Upper lobe of left lung (tissue), 6 donors: ENCODE measurements at places on chromosomes 11 and 22. TPM values are rescaled to one million over a fixed set of nuclear protein-coding genes. Genes with fewer than 3 reads are reported as not detected.

The MPZL3 gene
- 10.5 TPM for total RNA-seq

DNA sequence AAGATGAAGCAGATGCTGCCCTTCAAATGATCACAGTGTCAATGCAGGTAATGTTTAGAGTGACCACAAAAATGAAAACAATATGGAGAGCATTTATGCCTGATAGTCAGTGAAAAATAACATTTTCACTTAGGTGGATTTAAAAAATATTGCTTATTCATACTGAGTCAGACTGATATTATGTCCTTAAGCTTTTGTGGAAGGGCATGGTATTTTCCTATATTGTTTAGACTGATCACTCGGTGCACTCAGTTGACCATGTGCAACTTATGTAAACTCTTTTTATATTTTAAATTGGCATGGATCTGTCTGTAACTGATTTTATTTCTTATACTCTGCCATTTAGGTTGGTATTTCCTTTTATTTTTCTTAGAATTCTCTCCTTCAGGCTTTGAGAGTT, 106.6 kb downstream of the DYNC2H1 start:
- DNase-seq = no peak
- no peak overlapping the region for H3K27ac ChIP-seq
- H3K4me1 ChIP-seq = no peaks in the 10 kb centered on the region
- H3K4me3 ChIP-seq = no peak overlapping the region

GRCh38 chr22:44667829-44668189, 34.2 kb upstream of the PRR5 start:
- no peaks in the 10 kb centered on the region for H3K36me3 ChIP-seq
- H3K4me3 ChIP-seq = peak overlapping the region; percentile 29
- DNase-seq = no peak
- H3K27me3 ChIP-seq = no peaks in the 10 kb centered on the region
- H3K27ac ChIP-seq = peak overlapping the region; percentile 83

GRCh38 chr11:72859126-72859525, 44.9 kb downstream of the ATG16L2 start:
- no peak overlapping the region for H3K27ac ChIP-seq
- H3K4me3 ChIP-seq = no peak overlapping the region
- no peaks in the 10 kb centered on the region for H3K27me3 ChIP-seq
- no peak for DNase-seq

The GPHA2 gene
- not detected for total RNA-seq

The ARCN1 gene
- total RNA-seq = 103 TPM

The TUBA8 gene
- total RNA-seq = 0.81 TPM

DNA sequence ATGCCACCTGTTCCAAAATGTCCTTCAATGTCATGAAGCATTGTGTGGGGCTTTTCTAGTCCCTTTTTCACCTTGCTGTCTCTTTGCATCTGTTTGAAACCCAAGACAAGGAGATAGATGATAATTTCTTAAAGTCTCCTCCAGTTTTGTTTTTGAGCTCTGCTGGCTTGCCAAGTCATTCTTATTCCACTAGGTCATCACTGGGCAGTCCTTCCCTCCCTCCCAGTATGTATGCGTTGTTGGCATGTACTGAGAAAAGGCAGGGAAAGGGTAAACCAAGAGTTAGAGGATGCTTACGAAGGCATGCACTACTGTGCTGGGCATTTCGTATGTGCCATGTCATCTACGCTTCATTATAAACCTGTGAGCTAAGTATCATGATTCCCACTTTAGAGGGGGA, 78.6 kb downstream of the PARVA start:
- no peaks in the 10 kb centered on the region for H3K36me3 ChIP-seq
- no peaks in the 10 kb centered on the region for H3K27me3 ChIP-seq
- H3K4me1 ChIP-seq = peaks cover 8% of the 10 kb centered on the region
- no peak for DNase-seq

The OR52I2 gene
- not detected for total RNA-seq

The OR4D9 gene
- total RNA-seq = not detected

DNA sequence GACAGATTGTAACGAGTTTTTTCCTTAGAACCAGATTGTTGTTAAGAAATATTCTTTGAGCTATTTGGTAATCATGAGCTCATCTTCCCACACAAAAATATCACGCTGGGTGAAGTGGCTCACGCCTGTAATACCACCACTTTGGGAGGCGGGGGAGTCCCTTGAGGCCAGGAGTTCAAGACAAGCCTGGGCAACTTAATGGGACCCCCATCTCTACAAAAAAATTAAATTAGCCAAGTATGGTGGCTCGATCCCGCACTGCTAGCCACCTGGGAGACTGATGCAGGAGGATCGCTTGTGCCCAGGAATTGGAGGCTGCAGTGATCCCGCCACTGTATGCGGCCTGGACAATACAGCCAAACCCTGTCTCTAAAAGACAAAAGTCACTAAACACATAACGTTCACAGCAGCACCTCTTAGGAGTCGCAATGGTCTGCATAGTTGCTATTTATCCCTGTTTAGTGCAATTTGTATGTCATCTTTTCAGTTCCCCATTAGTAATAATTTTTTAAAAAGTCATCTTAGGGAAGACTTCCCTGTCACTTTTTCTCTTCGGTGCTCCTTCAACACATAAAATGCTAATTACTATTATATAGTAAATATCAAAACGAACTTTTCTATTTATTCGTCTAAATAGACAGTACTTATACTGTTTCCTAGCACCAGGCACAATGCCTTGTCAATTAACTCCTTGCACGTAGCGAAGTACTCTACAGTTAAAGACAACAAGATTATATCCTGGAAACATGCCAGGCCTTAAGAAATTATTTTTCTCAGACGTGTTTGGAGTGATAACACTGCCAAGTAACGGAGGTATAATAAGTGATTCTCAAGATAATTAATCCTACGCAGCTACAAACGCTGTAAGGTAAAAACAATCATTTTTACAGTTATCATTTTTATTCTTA, 1.1 kb downstream of the ST13 start:
- peaks cover under 1% of the 10 kb centered on the region for H3K36me3 ChIP-seq
- peak overlapping the region; percentile 71 for H3K4me3 ChIP-seq
- H3K27ac ChIP-seq = peak overlapping the region; percentile 97
- no peak for DNase-seq

The OOSP4B gene
- not detected for total RNA-seq

DNA sequence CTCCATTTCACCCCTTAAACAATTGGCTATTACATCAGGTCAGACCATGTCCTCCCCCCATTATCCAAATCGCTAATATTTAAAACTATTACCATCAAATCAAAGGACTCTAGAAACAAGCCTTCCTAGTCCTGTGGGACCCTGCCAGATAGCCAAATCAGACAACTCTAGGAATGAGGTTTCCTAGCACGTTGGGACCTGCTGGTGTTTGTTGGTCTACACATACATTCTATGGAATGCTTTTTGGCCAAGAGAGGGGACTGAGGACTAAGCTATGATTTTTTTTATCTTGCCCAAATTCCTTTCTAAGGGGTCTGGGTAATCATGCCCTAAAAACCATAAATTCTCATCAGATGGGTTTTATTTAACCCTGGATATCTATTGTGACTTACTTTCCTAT, 14.1 kb upstream of the SELENOH start:
- H3K27me3 ChIP-seq = no peaks in the 10 kb centered on the region
- DNase-seq = no peak
- no peak overlapping the region for H3K4me3 ChIP-seq
- H3K4me1 ChIP-seq = no peaks in the 10 kb centered on the region
- no peak overlapping the region for H3K27ac ChIP-seq
- H3K36me3 ChIP-seq = peaks cover 5% of the 10 kb centered on the region

DNA sequence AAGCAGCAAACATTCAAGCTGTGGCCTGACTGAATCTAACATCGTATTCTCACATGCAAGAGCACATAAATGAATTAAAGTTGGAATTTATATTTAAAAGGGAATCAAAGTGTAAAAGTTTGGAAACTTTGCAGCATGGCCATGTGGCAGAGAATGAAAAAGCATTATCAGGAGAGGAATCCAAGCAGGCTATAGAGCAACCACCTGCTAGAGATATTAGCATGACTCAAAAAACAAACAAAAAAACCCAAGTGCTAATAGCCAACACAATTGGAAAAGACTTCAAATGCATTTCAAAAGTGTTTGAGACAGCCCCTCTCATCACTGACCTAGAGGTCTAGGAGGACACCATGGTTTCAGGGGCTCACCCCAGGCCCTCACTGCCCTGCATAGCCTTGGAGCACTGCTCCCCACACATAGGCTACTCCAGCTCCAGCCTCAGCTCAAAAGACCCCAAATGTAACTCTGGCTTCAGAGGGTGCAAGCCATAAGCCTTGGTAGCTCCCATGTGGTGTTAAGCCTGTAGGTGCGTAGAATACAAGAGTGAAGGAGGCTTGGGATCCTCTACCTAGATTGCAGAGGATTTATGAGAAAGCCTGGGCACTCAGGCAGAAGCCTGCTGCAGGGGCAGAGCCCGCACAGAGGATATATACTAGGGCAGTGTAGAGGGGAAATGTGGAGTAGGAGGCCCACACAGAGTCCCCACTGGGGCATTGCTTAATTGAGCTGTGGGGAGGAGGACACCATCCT, 1.7 kb upstream of the KRTAP5-7 start:
- H3K27ac ChIP-seq = no peak overlapping the region
- H3K4me1 ChIP-seq = no peaks in the 10 kb centered on the region
- no peak for DNase-seq
- H3K36me3 ChIP-seq = no peaks in the 10 kb centered on the region
- no peaks in the 10 kb centered on the region for H3K27me3 ChIP-seq

- H3K4me1 ChIP-seq = no peaks in the 10 kb centered on the region
- H3K4me3 ChIP-seq = no peak overlapping the region
- no peak overlapping the region for H3K27ac ChIP-seq
- DNase-seq = no peak
- H3K27me3 ChIP-seq = no peaks in the 10 kb centered on the region
- no peaks in the 10 kb centered on the region for H3K36me3 ChIP-seq
These were observed 853.9 kb upstream of the RAG2 start for GRCh38 chr11:37451903-37452302.

DNA sequence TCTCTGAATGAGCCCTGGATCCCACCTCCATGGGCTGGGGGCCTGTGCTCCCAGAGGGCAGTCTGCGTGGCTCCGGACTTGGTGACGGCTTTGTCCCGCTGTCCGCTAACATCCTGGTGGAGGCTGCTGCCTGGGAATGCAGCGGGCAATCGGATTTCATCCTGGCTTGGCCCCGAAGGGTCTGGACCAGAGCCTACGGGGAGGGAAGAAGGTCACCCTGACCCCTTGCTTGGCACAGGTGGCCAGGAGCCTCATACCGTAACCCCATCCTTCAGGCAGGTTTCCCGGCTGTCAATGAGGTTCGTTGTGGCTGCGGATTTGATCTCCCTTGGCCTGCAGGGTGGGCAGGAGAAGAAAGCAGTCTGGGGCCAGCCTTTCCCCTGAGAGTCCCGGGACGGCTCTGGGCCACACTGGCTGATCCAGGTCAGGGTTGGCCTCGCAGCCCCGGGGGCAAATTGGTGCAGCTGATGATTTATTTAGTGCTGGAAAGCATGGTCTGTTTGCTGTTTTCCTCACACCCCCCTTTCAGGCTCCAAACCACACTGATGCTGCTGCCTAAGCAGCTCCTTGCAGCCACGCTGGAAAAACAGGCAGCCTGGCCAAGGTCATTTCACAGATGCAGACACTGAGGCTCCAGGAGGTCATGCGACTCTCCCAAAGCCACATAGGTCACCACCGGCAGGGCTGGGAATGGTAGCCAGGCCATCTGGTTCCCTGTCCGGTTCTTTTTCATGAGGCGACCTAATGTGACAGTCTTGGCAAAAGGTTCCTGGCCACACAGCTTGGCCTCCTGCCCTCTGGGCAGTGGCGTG, 15.0 kb downstream of the PRDM11 start:
- H3K27me3 ChIP-seq = no peaks in the 10 kb centered on the region
- H3K4me1 ChIP-seq = peaks cover 23% of the 10 kb centered on the region
- no peak overlapping the region for H3K27ac ChIP-seq
- no peaks in the 10 kb centered on the region for H3K36me3 ChIP-seq
- no peak overlapping the region for H3K4me3 ChIP-seq
- no peak for DNase-seq

DNA sequence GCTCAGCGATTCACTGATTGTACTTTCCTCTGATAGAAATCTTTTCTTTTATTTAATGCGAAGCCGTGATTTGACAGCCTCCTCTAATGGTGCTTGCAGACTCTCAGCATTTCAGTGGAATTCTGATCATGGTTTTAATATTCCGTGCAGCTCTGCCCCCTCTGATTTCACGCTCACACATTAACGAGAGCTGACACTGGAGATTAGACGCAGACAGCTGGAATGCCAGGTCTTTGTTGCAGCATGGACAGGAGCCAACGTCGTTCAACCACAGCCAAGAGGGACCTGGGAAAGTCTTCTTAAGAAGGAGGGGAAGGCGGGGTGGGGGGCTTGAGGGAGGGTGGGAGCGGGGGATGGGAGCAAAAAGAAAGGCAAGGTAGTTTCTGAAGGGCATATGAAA, 186.4 kb downstream of the BLID start:
- H3K4me1 ChIP-seq = no peaks in the 10 kb centered on the region
- no peak for DNase-seq
- no peaks in the 10 kb centered on the region for H3K36me3 ChIP-seq
- H3K27me3 ChIP-seq = peaks cover 3% of the 10 kb centered on the region
- H3K4me3 ChIP-seq = no peak overlapping the region

The OR8D4 gene
- total RNA-seq = not detected

The HTR3A gene
- total RNA-seq = not detected

GRCh38 chr11:15824060-15824459, 532.3 kb downstream of the SOX6 start:
- H3K4me1 ChIP-seq = peaks cover 3% of the 10 kb centered on the region
- no peaks in the 10 kb centered on the region for H3K36me3 ChIP-seq
- H3K4me3 ChIP-seq = no peak overlapping the region
- H3K27me3 ChIP-seq = no peaks in the 10 kb centered on the region
- no peak for DNase-seq
- no peak overlapping the region for H3K27ac ChIP-seq

DNA sequence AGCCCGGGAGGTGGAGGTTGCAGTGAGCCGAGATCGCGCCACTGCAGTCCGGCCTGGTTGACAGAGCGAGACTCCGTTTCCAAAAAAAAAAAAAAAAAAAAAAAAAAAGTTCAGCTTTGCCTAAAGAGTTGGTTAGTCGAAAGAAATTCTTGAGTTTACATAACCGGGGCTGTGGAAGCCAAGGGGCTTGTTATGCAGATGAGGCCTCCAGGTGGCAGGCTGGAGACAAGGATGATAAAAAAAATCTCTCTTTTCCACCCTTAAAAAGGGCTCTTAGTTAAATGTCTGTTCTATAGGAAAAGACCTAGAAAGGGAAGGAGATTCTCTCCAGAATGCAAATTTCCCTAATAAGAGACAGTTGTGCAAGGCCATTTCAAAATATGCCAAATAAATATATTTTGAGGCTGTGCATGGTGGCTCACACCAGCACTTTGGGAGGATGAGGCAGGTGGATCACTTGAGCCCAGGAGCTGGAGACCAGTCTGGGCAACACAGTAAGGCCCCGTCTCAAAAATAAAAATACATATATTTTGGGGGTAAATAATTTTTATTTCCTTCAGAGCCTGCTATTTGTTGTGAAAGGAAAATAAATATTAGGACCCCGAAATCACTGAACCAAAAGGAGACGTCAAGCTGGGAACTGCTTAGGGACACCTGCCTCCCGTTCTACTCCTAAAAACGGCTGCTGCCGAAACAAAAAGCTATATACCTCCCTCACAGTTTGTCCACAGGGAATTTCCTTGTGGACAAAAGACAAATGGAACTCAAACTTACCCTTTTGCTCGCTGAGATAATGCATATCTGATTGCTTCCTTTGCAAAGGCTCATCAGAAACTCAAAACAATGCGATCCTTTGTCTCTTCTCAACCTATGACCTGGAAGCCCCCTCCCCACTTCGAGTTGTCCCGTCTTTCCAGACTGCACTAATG, 2.4 kb upstream of the IFITM2 start:
- no peaks in the 10 kb centered on the region for H3K27me3 ChIP-seq
- H3K36me3 ChIP-seq = no peaks in the 10 kb centered on the region
- H3K27ac ChIP-seq = no peak overlapping the region
- no peak overlapping the region for H3K4me3 ChIP-seq
